Kidney tubule cell (primary cell): ENCODE measurements at places on chromosomes 5 and 9.

- no peak for DNase-seq
Observed at GRCh38 chr5:100676817-100677631, 141.8 kb downstream of the FAM174A start.

GRCh38 chr5:87195616-87196015 lies 72.1 kb upstream of the RASA1 start:
- DNase-seq = no peak

DNA sequence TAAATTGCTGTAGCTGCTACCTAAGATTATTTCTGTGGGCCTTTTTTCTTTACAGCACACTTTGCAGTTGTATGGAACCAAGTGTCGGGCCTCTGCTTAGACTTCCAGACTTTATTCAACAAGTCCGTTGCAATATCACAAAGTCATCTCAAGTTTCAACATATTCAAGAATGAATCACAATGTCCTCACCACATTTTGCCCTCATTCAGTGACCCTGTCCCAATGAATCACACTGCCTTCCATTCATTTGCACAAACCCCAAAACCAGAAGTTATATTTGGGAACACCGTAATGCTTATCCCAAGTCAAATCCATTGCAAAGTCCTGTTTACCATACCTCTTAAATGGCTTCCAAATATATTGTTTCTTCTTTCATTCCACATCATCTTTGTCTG lies 439.6 kb downstream of the CSNK1G3 start:
- DNase-seq = peak; percentile 83

- no peak for DNase-seq
Observed at GRCh38 chr9:93233033-93233432, 49.1 kb downstream of the WNK2 start.

- no peak for DNase-seq
Observed at GRCh38 chr5:157862183-157862851, 3.4 kb upstream of the CLINT1 start.

- no peak for DNase-seq
Observed at GRCh38 chr5:169223595-169223953, 77.4 kb downstream of the SLIT3 start.

DNA sequence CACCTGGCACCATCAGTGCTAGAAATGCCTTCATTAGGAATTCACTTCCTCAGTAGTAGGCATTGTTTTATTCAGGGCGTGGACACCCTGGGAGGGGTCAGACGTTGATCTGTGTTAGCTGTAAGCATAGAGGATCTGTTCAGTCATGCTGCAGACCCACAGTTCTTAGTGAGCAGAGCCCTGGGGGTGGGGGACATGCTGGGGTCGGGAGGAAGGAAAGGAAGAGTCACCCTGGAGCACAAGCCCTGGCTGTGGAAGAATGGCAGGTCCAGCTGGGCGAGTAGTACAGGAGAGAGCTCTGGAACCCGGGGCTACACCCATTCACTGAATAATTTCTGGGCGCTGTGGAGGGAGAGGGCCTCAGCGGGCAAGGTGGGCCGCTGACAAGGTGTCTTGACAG lies 172.5 kb downstream of the FSTL4 start:
- DNase-seq = no peak

DNA sequence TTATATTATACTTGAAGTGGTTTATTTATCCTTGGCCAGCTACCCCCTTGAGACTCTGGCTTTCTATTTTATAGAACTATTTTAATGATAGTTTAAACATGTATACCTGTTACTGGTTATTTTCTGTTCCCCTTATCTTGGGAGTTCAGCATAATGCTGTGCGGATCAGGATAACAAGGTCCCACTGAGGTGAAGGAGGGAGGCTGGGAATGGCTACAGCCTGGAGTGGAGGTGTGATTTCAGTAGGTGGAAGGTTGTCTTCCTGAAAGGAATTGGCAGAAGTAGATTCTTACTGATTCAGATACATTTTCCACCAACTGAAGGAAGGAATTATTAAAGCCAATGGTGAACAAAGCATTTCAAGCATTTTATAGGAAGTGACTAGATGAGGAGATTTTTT lies 38.9 kb downstream of the PAM start:
- no peak for DNase-seq

DNA sequence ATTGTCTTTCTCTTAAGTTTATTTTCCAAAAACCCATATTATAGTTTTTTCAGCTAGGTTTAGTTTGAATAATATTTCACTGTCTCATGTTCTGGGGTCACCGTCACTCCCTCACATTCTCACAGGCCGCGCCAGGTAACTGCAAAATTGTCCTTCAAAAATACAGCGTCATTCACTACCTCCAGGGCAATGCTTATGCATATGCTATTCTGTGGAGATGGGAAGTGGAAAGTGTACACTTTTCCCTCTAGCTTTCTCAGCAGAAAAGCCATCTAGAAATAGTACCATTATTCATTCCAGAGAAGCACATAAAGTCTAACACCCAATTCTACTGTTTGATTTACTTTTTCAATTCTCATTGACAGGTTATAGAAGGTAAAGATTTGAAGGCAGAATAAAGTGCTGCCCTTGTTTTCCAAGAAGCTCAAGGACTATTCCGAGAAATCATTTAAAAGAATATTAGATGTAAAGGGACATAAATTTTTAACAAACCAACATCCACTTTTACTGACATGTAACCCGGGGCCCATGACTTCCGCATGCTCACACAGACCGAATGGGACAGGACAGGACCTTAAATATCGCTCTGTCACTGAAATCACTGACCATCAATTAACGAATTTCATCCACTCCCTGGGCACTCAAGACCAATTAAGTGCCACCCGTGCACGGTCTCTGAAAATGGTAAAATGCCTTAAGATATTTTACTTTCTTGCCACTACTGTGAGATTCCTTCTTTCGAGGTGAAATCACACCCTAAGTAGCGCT lies 720 bp downstream of the NUDT12 start:
- DNase-seq = peak; percentile 31

- DNase-seq = no peak
Observed at GRCh38 chr5:117357886-117358285, 783.3 kb upstream of the SEMA6A start.

- DNase-seq = no peak
Observed at GRCh38 chr9:35867538-35867937, 2.7 kb downstream of the OR13J1 start.

GRCh38 chr5:83988293-83988685 lies 267.6 kb upstream of the HAPLN1 start:
- no peak for DNase-seq

GRCh38 chr9:137234758-137235423 lies 4.2 kb downstream of the SLC34A3 start:
- no peak for DNase-seq

DNA sequence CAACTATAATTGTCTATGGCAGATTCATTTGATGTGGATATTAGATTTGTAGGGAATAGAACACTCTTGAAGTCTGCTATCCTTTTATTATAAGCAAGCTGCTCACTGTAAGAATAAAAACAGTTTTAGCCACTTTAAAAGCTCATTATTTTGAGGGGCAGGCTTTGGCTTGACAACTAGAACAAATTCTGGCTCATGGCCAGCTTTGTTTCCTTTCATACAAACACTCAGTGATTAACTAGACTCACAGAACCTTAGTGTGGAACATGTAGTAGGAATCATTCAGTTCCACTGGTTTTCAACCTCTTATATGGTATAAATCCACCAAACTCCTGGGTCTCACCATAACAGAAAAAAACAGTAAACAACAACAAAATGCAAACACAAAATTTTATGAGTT lies 27.4 kb upstream of the CEP120 start:
- no peak for DNase-seq

GRCh38 chr9:130233587-130233945 lies 32.0 kb upstream of the HMCN2 start:
- DNase-seq = no peak

GRCh38 chr5:7494481-7495130 lies 98.7 kb downstream of the ADCY2 start:
- DNase-seq = no peak

DNA sequence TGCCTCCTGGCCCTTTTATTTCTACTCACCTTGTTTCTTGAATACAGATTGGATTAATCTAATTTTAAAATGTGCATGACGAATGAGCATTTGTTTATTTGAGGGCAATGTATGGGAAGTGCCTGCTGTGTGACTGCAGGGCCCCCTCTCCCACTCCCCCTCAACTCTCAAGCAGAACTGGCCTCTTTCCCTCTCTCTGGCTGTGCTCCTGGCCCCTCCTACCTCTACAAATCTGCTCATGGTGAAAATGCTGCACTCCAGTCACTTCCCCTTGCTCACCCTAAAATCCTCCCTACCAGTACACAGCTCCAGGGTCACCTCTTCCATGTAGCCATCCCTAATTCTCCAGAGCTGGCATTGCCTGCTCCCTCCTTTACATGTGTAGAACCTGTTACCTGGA lies 17.2 kb upstream of the NDST1 start:
- DNase-seq = no peak

DNA sequence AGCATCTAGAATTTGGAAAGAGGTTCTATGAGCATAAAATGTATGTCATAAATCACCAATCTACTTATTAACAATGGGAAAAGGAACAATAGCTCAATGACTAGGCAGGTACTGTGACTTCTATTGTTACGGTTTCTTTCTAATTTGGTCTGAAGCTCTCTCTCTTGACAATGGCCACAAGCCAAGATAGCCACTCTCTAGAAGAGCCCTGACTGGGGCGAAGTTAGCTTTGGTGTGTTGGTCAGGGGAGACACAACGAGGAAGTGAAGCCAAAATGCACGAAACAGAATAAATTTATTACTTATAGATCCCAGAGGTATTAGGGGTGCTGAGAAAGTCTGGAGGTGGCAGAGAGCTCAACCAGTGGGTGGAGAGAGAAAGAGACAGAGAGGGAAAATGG lies 9.4 kb upstream of the RAD23B start:
- DNase-seq = no peak

GRCh38 chr5:112329419-112330090 lies 89.5 kb downstream of the EPB41L4A start:
- no peak for DNase-seq

DNA sequence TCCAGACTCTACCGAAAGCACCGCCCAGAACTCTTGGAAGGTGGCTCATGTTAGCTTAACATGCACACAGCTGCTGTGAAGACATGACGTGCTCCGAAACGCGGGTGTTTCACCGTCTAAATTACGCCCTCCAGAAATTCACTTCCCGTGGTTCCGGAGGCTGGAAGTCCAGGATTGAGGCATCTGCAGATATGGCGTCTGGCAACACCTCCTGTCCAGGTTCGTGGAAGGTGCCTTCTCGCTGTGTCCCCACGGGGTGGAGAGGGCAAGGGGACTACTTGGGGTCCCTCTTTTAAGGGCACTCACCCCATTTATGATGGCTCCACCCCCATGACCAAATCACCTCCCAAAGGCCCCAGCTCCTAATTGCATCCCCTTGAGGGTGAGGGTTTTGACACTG lies 348.0 kb upstream of the IRX2 start:
- DNase-seq = no peak

- DNase-seq = peak; percentile 68
Observed at GRCh38 chr5:177312649-177313181, 1.0 kb upstream of the MXD3 start.

DNA sequence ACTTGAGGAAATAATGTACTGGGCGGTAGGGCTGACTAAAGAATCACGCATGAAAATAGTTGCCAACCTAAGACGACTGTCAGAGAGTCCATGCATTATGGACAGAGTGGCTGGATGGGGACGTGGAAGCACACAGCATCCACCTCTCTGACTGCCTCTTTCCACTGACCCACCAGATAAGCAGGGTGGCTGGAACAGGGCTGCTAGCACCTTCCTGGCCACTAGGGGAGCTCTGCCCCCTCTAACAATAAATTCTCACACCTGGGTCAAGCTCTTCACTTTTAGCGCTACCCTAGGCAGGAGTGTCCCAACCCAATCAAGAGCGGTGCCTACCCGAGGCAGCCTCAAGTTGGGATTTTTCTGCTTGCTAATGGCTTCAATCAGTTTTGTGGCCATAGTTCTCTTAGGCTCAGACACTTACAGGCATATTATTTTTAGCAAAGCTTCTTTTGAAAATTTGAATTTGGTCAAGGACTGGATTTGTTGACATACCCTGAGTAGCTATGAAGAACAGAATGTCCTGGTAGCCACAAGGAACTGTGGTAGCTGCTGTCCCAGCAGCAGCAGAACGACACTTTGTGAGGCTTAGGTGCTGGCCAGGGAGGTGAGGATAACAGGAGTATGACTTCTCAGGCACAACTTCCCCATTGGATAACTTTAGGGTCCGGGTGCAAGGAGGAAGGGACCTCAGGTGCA lies 6.9 kb upstream of the TPM2 start:
- DNase-seq = peak; percentile 62

- no peak for DNase-seq
Observed at GRCh38 chr5:26245321-26245720, 793.1 kb downstream of the CDH9 start.

DNA sequence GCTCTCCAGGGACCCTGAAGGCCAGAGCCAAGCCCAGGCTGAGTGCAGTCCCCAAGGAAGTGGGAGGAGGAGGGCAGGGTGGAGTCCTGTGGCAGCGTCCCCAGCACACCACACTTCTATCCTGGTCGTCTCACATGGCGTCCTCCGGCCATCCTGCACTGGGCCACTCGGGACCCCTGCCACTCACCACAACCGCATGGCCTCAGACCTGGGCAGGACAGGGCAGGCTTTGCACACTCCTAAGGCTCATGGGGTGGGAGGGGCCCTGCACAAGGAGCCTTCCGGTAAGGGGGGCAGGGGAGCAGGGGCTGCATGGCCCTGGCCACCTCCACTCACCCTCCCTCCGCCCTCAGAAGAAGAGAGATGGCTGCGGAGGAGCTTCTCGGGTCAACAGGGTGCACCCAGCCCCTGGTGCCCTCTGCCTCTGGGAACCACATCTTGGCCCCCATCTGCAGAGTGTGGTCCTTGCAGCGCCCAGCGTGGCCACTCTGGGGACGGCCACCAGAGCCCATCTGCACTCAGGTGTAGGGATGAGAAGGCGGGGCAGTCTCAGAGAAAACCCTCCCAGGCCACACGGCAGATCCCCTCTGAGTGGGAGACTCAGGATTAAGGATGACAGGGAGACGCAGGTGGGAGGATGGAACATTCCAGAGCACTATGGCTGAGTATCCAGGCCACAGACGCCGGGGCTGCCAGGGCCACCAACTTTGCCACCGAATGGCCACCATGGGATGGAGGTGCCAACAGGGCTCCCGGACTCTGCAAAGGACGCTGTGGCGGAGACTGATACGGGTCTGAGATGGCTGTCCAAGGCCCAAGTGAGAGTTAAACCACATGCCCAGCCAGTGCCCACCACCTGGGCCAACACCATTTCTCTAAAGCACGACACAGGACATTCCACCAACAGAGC lies 7.6 kb downstream of the TPPP start:
- no peak for DNase-seq

- no peak for DNase-seq
Observed at GRCh38 chr5:81817980-81818379, 67.1 kb upstream of the SSBP2 start.
